ENCODE measurements at places on chromosomes 1 and 21. TPM values are rescaled to one million over a fixed set of nuclear protein-coding genes. Genes with fewer than 3 reads are reported as not detected.

DNA sequence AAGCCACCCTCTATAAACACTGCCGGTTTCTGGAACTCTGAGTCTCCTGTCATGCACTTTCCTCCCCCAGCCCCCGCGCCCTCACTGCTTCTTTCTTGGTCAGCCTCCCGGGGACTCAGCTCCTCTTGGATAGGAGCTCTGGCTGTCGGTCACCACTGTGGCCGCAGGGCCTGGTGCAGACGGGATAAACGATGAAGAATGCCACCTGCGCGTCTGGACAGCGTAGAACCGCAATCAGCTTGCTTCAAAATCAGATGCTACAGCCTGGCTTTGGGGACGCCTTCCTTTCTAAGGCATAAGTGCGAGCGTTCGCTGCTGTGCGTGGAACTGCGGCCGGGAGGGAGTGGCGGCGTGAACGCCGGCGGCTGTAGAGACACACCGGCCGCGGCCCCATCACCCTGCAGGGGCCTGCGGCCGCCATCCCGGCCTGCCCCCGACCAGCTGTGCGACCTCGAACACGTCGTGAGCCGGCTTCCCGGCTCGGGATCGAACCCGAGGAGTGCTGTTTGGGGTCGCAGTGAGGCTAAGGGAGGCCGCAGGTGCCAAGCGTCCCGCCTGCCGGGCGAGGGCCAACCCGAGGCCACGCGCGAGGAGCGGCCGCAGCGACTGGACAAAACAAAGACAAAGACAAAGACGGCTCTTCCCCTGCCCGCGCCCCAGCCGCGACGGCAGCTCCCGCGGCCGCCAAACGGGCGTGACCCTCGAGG, 688 bp downstream of the PTTG1IP start:
- peak overlapping the region; percentile 93 for H3K27ac ChIP-seq
- H3K36me3 ChIP-seq, result no peaks in the 10 kb centered on the region

DNA sequence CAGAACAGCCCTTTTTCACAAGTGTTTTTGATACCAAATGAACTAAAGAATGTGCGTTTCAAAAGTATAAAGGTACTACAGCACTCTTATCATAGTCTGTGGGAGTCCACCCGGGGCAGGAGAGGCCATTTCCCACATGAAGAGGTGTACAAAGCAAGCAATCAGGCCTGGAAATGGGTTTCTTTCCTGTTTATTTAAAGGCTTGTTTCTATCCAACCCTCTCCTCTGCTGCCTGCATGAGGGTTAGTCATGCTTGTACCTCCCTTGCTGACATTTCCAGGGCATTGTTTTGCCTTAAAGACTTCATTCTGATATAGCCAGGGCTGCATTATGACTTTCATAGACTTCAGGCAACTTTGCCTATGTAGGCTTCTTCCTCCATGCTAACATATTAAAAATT, 11.6 kb downstream of the SELP start:
- H3K4me1 ChIP-seq, result no peaks in the 10 kb centered on the region
- DNase-seq, result no peak
- no peaks in the 10 kb centered on the region for H3K27me3 ChIP-seq
- no peak overlapping the region for H3K27ac ChIP-seq

GRCh38 chr1:10188133-10188650, 22.2 kb upstream of the KIF1B start:
- H3K27me3 ChIP-seq, result peaks cover 3% of the 10 kb centered on the region
- peaks cover 6% of the 10 kb centered on the region for H3K36me3 ChIP-seq
- peaks cover 10% of the 10 kb centered on the region for H3K4me1 ChIP-seq
- no peak overlapping the region for H3K4me3 ChIP-seq
- no peak overlapping the region for H3K27ac ChIP-seq

- H3K4me3 ChIP-seq, result no peak overlapping the region
- H3K27ac ChIP-seq, result no peak overlapping the region
- no peak for DNase-seq
- H3K27me3 ChIP-seq, result peaks cover 3% of the 10 kb centered on the region
Observed at GRCh38 chr1:5658340-5659316, 333.6 kb downstream of the NPHP4 start.

Gene TRAF3IP3
- total RNA-seq, result not detected

Gene SYCP1
- not detected for total RNA-seq

Gene RXFP4
- total RNA-seq, result not detected

Gene EPHB2
- total RNA-seq, result 11.2 TPM
